ENCODE measurements at places on chromosomes 6 and 20.
A peak's percentile ranks its signal among the peaks of the same experiment; 100 is the strongest.

DNA sequence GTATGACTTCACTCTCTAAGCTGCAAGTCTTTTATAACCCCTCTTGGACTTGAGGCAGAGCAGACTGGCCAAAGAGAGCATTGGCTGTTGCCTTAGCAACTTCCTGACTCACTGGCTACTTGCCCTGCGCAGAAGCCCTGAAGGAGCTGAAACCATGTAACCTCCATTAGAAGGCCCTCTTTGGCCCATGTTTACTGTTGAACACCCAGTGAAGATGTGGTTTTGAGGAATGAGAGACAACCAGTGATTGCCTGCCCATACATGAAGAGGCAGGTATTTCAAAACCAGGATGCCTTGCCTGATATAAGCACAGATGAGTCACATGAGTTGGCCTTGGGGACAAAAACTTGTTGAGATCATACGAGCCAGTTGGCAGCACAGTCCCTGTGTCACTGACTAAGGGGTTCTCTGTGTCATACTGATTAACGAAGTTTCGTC is 182.5 kb downstream of the EDN1 start:
- DNase-seq = peak; percentile 21

DNA sequence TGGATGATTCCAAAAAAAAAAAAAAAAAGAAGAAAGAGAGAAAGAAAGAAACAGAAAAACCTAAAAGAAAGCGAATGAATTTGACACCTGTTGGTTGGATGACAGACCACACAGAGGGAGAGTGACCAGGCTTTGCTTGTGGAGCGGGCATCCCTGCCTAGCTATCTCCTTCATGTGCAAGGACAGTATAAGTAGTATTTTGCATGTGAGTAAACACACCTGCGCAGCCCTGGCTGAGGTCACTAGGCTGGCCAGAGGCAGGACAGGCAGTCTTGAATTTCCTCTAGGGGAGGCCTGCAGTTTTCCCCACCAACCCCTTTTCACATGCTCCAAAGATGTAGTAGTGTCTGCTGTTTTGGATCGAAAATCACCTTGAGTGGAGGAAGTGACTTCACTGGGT is 126.4 kb downstream of the CCDC170 start:
- DNase-seq = no peak

DNA sequence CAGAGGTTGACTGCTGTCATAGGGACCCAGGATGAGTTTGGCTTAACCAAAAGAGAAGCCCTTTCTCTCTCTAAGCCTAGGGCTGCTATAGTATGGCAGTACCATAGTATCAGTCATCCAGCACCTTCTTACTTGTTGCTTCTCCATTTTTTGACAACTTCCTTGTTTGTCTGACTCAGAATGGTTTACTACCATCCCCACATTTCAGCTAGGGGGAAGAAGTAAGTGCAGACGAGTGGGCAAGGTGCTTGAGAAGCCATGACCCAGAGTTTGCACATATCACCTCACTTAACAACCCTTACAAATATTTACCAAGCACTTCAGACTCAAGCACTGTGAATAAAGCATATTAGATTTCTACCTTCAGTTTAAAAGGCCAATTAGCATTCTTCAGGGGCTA is 289.9 kb upstream of the TSHZ2 start:
- DNase-seq = no peak

DNA sequence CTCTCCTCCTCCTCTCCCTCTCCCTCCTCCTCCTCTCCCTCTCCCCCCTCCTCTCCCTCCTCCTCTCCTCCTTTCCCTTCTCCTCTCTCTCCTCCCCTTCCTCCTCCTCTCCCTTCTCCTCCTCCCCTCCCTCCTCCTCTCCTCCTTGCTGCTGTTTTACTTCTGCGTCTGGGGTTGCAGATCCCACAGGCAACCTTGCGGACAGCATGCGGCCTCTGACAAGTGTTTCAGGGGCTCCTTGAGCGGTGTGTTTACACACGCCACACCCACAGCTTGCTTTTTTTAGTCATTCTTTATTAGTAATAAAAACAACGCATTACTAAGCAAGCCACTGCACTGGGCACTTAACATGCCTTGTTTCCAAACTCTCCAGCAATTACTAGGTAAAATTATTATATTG is 81.9 kb downstream of the TFAP2C start:
- no peak for DNase-seq

GRCh38 chr6:16446273-16446672 is 207.9 kb downstream of the GMPR start:
- no peak for DNase-seq

DNA sequence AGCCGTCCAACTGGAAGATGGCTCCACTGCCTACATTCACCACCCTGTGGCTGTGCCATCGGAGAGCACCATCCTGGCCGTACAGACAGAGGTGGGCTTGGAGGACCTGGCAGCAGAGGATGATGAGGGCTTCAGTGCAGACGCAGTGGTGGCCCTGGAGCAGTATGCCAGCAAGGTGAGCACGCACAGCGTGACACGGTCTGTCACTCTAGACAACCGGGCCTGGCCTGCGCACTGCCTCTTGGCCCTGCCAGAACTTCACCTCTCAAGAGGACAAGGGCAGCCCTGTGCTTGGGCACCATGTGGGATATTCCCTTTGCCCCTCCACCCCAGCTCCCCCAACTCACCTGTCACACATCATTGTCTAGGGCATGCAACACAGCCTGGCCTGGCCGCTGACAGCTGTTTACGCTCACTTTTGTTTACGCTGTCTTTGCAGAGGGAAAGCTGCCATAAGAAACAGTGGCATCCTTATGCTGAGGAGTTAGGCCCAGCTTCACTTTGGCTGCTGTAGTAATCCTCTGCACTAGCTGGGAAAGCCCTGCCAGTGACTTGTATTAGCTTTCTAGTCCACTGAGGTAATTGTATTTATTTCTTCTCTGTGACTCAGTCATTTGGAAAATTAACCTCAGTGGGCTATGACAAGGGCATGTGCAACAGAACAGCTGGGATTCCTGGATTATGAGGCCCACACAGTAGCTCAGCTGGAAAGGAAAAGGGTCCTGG is 9.8 kb upstream of the DEF6 start:
- DNase-seq = no peak
